ENCODE measurements at places on chromosomes 11 and 22. TPM values are rescaled to one million over a fixed set of nuclear protein-coding genes. Genes with fewer than 3 reads are reported as not detected.

SYCE3 gene
- not detected for total RNA-seq

MMP8 gene
- total RNA-seq = not detected

GRCh38 chr11:24900960-24901549 is 404.2 kb downstream of the LUZP2 start:
- no peak for DNase-seq

GRCh38 chr11:48148749-48149148 is 67.9 kb upstream of the OR4B1 start:
- DNase-seq = no peak

DNA sequence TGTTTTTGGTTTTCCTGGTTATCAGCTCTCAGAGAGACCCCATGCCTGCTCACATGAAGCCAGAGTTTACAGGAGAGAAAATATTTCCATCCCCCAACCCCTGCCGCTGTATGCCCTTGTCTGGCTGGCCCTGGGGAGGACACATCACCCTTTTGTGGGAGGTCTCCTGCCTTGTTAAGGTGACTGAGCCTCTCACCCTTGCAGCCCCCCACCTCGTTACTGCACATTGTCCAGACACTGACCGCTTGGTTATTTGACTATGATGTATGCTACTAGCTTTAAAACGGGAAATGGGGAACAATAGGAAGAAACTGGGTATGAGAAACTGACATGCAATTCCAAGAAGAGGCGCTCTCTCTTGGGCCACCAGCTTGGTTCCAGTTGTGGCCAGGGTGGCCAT is 51.1 kb upstream of the RFPL3 start:
- DNase-seq = no peak

- DNase-seq = no peak
Observed at GRCh38 chr11:69215784-69216415, 60.2 kb downstream of the SMIM38 start.

DNA sequence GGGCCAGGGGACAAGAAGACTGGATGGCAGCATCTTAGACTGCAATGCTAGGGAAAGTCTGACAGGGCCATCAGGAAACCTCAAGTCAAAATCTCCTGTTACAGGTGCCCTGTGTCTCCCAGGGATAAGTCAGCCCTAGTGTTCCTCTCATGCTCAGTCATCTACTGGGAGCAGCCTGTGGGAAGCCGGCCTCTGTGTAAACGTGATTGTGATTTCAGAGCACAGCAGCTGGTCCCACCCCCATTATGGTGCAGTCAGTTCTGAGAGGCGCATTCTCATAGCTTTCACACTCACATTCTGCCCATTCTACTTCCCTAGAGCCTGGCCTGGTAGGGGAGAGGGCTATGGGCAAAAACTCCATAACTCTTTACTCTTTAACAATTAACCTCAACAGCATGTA is 7.2 kb upstream of the SLN start:
- no peak for DNase-seq

GRCh38 chr11:43868852-43869567 is 11.6 kb upstream of the ALKBH3 start:
- DNase-seq = no peak

- no peak for DNase-seq
Observed at GRCh38 chr11:83124636-83125424, 32.1 kb upstream of the PCF11 start.

- DNase-seq = no peak
Observed at GRCh38 chr22:44166498-44167276, 14.0 kb upstream of the PARVG start.

DNA sequence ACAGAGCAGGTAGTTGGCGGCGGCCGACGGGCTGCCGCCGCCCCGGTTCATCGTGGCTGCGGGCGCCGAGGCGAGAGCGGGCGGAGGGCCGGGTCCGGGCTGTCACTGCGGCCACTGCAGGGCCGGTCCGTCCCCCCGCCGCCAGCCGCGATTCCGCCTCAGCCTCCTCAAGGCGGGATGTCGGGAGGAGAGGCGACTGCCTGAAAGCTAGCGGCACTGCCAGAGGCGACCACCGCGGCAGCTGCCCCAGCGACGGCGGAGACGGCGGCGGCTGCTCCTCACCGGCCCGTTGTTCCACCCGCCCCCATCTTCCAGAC is 234 bp downstream of the SESN3 start:
- no peak for DNase-seq

DNA sequence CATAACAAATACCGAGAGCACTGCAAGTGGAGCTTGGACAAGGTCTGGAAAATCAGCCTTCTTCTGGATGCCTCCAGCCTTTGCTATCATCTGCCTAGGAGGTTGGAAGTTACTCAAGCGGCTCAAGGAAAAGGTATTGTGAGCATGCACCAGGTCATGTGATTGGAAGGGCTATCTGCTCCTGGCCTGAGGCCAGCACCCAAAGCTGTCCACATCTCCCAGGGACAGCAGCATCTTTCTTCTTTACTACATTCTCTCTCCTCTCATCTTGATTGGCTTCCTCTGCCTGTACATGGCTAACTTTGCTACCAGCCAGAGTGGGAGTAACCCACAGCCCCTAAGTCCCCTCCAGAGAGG is 44.2 kb upstream of the AMPD3 start:
- DNase-seq = no peak

DNA sequence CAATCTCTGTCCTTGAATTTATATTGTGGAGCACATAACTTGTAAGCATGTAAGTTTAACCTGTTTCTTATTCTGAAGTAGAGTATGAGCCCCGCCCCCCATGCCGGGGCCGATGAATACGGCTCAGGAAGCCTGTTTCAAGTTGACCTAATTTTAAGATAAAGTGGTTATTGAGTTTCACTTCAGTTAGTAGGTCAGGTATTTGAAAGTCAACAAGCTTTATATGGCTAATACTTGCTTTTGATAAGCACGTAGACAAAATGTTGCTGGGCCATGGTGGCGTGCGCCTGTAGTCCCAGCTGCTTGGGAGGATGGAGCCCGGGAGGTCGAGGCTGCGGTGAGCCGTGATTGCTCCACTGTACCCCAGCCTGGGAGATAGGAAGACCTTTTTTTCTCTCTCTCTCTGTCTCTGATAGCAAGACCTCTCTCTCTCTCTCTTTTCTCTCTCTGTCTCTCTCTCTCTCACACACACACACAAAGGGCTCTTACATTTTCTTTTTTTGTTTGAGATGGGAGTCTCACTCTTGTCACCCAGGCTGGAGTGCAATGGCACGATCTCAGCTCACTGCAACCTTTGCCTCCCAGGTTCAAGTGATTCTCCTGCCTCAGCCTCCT is 14.4 kb downstream of the YWHAH start:
- DNase-seq = no peak

GRCh38 chr11:126519764-126520734 is 164.6 kb downstream of the ST3GAL4 start:
- DNase-seq = no peak

GRCh38 chr11:60182541-60183330 is at the start of gene MS4A6A:
TSS of gene MS4A6A (minus strand) at chr11:60183083. CDS start at chr11:60181727, 1,356 bp downstream.
- no peak for DNase-seq

DNA sequence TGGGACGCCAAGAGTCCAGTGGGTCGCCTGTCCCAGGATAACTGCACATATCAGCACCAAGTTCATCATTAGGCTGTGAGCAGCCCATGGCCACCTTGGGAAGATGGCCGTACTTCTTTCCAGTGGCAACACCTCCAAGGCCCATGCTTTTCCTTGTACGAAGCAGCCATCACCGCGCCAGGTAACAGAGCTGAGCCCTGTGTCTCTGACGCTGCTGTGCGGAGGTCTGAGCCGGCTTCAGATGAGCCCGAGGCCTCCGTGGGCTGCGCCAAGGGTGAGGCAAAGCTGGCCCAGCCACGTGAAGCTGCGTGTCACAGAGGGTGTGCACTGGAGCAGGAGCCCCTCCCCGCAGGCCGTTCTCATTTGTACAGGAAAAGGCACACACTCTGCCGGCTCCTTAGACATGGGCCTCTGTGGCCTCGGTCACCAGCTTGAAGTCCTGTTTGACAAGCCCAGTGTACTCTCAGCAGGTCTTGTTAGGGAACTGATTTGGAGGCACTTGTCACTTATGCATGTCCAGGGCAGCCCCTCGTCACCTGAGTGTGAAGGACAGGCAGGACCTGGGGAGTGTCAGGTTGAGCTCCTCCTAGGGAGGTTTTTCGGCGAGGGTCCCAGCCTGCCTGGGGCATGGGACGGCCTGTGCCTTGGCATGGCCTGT is 401.5 kb downstream of the TBC1D22A start:
- no peak for DNase-seq

- DNase-seq = no peak
Observed at GRCh38 chr11:70660059-70660888, 261.9 kb downstream of the CTTN start.

GRCh38 chr22:36862251-36863242 is 1.7 kb downstream of the NCF4 start:
- DNase-seq = no peak

DNA sequence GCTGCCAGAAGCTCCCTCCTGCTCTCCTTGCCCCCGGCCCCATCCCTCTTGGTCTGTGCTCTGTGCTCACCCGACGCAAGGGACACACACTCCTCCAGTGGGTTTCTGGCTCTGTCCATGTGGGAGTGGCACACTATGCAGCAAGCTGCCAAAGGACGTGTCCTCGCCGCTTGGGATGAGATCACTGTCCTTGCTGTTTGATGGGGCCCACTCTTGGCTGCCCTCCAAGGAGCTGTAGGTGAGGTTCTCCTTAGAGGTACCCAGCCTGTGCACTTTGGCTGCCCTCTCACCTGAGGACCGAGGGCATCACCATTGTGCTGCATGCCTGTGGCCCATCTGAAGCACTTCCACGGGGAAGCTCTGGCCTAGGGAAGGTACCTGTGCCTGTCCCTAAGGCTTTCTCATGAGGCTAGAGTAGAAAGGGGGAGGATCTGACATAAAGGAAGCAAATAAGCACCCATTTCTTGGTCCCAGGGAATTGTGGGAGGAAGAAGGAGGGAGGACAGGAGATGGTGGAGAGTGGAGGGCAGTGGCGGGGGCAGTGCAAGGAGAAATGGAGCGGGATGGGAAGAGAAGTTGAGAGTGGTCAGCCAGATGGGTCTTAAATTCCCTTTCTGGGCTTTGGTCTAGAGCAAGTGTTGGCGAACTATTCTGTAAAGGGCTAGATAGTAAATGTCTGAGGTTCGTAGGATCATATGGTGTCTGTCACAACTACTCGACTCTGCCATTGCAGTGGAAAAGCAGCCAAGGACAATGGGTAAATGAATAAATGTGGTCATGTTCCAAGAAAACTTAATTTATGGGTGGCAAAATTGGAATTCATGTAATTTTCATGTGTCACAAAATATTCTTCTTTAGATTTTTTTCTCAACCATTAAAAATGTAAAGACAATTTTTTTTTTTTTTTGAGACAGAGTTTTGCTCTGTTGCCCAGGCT is 47.0 kb upstream of the AMPD3 start:
- no peak for DNase-seq

GSTT2B gene
- total RNA-seq = not detected

GRCh38 chr11:61497473-61497872 is 11.1 kb upstream of the LRRC10B start:
- DNase-seq = no peak

TBRG1 gene
- 30.3 TPM for total RNA-seq

CHRM1 gene
- total RNA-seq = not detected

DNA sequence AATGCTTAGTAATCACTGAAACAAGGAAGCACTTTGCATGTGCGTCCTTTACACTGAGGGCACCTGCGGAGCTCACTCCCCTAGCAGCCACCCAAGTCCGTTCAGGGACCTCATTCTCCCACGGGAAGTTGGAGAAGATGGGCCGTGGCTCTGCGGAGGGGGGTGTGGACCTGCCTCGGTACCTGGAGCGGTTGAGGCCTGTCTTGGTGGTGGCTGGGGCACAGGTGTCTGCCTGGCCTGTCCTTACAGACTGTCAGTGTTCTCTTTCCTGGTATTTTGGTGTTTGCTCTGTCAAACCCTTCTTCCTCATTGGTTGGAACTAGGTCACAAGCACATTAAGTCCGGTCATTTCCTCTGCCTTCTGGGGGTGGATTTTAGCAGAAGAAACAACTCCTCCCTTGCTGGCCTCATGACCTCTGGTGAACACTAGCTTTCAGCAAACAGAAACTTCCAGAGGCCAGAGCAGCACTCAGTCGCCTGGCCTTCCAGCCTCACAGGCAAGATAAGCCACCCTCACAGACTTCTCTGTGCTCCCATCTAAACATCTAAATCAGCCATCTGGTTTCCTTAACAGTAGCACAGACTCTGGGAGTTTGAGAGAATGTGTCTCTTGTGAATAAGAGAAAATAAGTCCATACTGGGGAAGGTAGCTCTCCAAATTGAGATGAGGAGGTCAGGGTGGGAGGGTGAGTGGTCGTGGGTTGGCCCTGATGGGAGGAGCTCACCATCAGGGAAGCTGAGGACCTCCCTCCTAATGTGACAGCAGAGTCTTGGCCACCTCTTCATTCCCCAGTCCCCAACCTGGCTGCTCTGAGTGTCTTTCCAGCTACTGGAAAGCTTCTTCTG is 8.6 kb downstream of the SNAP29 start:
- DNase-seq = no peak

MMP1 gene
- 0.71 TPM for total RNA-seq

DMC1 gene
- not detected for total RNA-seq

- DNase-seq = no peak
Observed at GRCh38 chr11:111976119-111976766, 39.1 kb downstream of the DIXDC1 start.

CXCR5 gene
- total RNA-seq = not detected

GRCh38 chr11:21811572-21811971 is 381.3 kb upstream of the ANO5 start:
- no peak for DNase-seq

DNA sequence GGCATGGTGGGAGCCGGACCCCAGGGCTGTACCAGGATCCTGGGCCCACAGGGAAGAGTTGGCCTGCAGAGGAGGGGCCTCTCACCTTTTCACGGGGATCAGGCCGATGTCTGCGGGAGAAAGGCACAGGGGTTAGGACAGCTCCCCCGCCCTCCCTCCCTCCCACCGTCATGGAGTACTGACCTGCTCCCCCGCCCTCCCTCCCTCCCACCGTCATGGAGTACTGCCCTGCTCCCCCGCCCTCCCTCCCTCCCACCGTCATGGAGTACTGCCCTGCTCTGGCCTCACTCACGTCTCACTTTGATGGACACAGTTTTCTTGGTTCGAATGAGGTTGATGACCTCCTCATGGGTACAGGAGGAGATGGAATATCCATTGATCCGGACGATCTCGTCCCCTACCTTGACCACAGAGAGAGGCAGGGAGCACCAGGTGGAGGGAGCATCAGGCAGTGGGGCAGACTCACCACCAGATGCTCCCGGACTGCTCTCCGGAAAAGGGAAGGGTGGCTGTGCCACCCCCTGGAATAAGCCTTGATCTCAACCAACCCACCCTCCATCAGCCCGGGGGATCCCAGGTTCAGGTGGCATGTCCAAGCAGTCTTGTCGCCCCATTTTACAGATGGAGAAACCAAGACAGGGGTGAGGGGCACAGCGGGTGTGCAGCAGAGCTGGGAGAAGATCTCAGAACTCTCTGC is 17.1 kb downstream of the USH1C start:
- DNase-seq = no peak

SCN4B gene
- total RNA-seq = 2.0 TPM

CDC42EP2 gene
- 18.7 TPM for total RNA-seq

GRCh38 chr22:21082248-21082647 is 36.5 kb downstream of the LRRC74B start:
- DNase-seq = no peak

DNA sequence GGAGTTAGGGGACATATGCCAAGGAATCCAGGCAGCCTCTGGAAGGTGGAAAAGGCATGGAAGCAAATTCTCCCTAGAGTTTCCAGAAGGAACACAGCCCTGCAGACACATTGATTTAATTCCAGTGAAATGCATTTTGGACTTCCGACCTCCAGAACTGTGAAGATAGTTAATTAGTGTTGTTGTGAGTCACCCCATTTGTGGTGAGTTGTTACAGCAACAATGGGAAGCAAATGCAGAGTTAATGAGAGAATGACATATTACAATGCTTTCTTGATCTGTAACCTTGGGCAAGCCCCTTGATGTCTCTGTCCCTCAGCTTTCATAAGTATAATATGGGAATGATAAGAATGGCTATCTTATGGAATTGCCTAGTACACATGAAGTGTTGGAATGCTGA is 178.7 kb downstream of the KIRREL3 start:
- DNase-seq = no peak

All from thoracic aorta (tissue), 2 donors.